ENCODE measurements at places on chromosomes 7 and 10.

DNA sequence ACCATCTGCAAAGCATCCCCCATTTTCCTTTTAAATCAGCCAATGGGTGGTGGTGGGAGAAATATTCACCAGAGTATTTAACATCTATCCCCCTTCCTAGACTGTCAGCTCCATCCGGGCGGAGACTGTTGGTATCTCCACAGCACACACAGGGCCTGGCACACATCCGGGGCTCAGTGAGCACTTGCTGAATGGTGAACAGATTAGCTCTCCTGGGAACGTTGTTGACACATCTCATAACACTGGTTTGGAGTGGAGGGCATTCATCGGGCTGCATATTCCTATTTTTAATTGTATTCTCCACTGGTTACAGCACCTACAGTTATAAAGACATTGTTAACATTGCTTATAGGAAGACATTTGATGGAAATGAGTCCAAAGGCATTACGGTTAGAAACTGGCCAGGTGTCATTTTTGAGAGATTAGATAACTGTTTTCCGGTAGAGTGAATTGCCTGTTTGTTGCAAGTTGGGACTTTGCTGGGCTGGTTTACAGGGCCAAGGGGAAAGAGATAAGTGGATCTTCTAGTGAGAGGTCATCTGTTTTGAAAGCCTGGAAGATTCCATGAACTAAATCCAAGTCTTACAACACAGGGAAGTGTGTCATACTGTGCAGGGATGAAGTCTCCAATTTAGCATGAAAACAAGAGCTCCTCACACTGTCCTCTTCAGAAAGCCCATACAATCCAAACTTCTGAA is 101.8 kb downstream of the EGFR start:
- no peaks in the 10 kb centered on the region for H3K36me3 ChIP-seq
- H3K4me1 ChIP-seq: no peaks in the 10 kb centered on the region
- no peaks in the 10 kb centered on the region for H3K27me3 ChIP-seq
- no peak overlapping the region for H3K4me3 ChIP-seq
- DNase-seq: no peak

GRCh38 chr7:9498303-9498702 is 1064.9 kb downstream of the NXPH1 start:
- no peaks in the 10 kb centered on the region for H3K4me1 ChIP-seq
- no peak overlapping the region for H3K4me3 ChIP-seq
- no peak for DNase-seq
- no peak overlapping the region for H3K27ac ChIP-seq

DNA sequence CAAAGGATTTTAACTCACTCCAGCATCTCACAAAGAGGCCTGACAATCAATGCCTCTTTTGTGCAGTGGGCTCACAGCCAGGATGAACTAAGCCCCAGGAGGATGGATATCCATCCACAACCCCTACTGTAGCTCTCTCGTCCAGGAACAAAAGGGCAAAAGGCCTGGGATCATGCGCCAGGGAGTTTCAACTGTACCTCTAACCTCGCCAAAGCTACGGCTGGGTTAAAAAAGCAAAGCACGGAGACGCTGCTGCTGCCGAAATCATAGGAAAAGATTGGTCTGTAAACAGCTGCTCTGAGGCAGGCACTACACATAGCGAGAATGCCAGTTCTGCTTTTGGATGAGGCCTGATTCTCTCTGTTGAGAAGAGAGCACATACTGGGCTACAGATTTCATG is 32.1 kb downstream of the VSTM4 start:
- H3K4me3 ChIP-seq: no peak overlapping the region
- H3K36me3 ChIP-seq: no peaks in the 10 kb centered on the region
- no peak for DNase-seq
- no peaks in the 10 kb centered on the region for H3K27me3 ChIP-seq
- H3K27ac ChIP-seq: no peak overlapping the region

GRCh38 chr7:29955799-29956486 is 33.7 kb downstream of the SCRN1 start:
- no peak for DNase-seq
- no peak overlapping the region for H3K4me3 ChIP-seq
- no peak overlapping the region for H3K27ac ChIP-seq
- H3K36me3 ChIP-seq: no peaks in the 10 kb centered on the region
- H3K27me3 ChIP-seq: no peaks in the 10 kb centered on the region
- no peaks in the 10 kb centered on the region for H3K4me1 ChIP-seq

Data from colonic mucosa (tissue), 4 donors.